ENCODE measurements at places on chromosomes 1 and 21.

DNA sequence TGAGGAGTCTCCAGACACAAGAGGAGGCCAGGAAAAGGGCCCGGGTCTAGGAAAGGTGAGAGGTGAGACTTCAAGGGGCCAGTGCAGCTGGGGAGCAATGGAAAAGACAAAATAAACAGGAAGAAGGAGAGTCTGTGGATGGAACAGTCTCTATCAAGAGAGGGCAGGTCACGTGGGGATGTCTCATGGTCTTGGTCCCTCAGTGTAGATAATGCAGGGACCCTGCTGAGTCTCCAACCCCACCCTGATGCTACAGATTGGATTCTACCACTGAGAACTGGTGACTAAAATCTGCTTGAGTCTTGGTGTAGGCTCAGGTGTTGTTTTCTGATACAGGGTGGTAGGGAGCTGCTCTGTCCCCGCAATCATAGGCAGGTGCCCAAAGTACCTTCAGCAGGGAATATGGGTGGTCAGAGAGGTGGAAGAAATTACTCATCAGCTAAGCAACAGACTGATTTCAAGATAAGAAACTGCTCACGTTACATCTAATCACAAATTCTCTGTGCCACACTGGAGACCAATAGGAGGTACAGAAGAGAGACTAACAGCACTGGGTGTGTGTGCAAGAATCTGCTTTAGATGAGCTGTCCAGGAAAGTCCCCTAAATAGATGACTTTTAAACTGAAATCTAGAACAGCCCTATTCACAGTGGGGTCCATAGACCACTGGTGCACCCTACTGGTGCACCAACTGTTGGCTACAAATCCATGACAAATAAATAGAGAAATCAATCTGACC is 101.5 kb upstream of the TLR5 start:
- DNase-seq: peak; percentile 46

GRCh38 chr1:228812961-228813360 is 77.7 kb downstream of the RHOU start:
- no peak for DNase-seq

GRCh38 chr1:229258031-229258756 is 12.7 kb upstream of the RAB4A start:
- peak; percentile 72 for DNase-seq

DNA sequence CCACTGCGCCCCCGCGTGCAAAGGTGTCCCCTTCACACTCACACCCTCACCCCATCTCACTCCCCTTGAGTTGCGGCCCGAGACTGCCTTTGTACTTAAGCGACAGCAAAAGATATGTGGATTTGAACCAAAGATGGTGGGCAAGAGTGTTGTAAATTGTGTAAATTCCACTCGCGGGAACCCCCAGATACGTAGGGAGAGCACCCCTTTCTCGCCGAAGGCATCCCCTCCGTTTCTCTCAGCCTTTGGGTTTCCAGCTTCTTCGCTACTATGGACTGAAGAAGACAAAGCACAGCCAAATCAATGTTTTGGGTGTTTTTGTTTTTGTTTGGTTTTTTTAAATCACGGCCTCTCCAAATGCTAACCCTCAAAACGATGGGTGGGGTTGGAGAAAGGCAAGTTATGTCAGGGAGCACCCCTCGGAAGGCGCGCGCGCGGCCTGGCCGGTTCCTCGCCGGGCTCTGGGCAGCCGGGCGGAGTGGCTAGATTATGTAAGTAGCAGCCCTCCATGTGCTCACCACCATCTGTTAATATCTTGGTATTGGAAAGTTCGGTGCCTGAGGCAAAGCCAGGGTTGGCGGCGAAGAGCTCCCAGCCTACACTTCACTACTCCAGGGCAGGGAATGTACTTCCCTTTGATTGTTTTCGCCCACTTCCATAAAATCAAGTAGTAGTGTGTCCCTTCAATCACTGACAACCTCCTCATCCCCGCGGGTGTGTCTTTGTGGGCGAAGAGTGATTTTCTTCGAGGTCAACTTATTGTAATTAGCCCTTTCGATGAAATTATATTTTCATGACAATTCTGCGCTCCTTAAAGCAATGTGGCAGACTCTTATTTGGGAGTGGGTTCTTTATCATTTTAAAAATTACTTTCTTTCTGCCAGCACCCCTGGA is 4.0 kb upstream of the PROX1 start:
- no peak for DNase-seq

GRCh38 chr1:19203440-19203839 is 6.6 kb downstream of the UBR4 start:
- peak; percentile 85 for DNase-seq

- DNase-seq: no peak
Measured at GRCh38 chr1:212514782-212515181, 82.1 kb downstream of the NENF start.

DNA sequence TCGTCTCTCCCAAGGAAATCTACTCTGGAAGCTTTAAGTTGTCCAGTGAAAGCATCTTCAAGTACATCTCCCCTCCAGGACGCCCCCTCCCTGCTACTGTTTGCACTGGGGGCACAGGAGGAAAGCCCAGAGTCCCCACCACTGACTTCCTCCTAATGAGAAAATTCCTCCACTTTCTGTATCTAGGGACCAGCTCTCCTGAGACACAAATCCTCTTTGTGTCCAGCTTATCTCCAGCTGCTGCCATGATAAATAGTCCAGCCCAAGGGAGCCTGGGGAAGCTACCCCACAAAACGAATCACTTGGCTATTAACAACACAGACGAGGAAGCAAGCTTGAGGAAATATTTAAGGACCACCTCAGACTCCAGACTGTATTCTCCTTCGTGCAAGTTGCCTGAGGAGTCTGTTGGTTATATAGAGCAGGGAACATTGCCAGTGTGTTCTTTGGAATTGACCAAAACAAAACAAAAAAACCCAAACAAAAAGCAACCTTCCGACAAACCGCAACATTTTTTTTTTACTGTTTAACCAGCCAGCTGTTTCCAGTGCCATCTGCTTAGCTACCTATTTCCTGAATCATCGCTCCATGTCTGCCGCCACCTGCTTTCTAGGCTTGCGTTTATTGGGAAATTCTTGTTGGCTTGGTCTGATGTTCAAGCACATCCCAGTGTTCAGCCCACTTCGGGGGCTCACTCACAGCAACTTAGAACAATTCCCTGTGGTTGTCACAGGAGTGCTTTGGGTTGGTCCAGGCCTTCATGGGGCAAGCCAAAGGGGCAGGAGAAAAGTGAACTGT is 7.7 kb downstream of the C1orf226 start:
- DNase-seq: peak; percentile 30

GRCh38 chr1:116486424-116486823 is 84.4 kb downstream of the CD58 start:
- DNase-seq: peak; percentile 88
